ENCODE measurements at places on chromosomes 6 and 20.

- peak; percentile 75 for DNase-seq
Measured at GRCh38 chr6:31441365-31442267, 38.2 kb downstream of the MICA start.

DNA sequence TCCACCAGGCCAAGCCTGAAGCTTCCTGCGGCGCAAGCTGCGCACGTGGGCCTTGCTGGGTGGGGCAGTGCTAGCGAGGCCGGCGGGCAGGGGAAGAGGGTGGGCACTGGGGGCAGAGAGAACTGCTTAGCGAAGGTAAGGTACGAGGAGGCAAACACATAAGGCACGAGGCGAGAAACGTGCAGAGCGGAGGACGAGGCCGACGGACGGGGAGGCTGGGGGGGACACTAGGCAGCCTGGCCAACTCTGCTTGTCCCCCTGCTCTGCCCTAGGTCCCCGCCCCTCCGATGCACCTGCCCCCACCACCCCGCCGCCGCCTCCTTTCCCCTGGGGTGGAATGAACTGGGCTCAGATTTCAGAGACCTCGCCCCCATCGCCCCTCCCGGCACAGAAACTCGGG lies 2.1 kb downstream of the HLA-DQB1 start:
- no peak for DNase-seq

- peak; percentile 39 for DNase-seq
Measured at GRCh38 chr6:160667639-160668481, 3.8 kb upstream of the LPA start.

GRCh38 chr6:144349690-144350527 lies 64.8 kb downstream of the UTRN start:
- peak; percentile 17 for DNase-seq

DNA sequence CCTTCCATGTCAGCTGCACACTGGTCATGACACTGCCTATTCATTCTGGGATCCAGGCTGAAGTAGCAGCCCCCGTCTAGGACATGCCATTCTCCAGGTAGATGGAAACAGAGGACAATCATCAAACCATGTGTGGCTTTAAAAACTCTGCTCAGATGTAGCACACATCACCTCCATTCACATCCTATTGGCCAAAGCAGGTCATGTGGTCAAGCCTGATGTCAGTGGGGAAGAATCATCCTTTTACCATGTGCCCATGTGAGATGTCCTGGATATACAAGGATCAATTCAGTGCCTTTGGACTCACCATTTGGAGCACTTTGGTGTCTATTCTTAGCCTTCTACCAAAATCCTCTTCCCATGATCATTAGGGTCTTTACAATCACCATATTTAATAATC lies 99.5 kb downstream of the CDC5L start:
- no peak for DNase-seq
